NCI-H2081 treated with DMSO at 0.1 percent for 48 hours (cell line): ENCODE measurements at places on chromosomes 13 and 19.

DNA sequence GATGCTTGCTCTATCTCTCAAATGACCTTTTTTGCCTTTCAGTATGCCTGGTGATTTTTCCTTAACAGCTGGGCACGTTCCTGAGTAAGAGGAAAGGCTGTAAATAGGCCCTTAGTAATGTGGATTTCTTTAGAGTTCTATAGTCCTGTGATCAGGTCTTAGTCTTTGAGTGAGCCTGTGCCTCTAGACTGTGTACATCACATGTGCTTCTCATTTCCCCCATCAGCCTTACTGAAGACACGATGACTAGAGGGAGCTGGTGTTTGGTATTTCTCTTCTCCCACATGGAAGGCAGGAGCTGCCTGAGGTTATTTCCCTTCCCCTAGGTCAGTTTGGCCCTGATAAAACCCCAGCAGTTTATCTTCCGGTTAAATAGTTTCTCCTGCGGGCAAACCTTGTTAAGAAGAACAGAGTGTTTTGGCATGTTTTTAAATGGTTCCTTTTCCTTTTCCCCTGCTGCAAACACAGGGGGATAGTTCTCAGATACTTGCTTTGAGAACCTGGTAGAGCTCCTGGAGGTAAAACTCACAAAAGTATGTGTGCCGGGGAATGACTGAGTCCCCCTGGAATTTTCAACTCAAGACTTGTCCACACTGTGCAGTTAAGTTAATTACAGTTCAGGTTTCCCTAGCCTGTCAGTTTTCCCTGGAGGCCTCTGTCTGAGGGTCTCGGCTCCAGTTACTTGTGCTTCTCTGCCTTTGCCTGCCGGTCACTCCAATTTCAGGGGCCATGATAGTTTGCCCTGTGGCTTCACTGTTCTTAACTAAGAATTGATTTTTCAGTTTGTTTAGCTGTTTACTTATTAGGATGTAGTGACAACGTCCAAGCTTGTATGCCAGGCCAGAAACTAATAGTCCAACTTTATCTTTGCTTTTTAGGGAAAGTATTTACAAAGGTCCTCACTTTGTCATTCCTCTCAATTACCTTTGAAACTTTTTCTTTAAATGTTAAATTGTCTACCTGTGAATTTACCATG is 94.4 kb downstream of the URI1 start:
- no peak for DNase-seq

- no peak for DNase-seq
These were observed 22.4 kb upstream of the MATK start for GRCh38 chr19:3808420-3809143.

- DNase-seq: no peak
These were observed 2.5 kb downstream of the TMEM190 start for GRCh38 chr19:55379174-55379573.

DNA sequence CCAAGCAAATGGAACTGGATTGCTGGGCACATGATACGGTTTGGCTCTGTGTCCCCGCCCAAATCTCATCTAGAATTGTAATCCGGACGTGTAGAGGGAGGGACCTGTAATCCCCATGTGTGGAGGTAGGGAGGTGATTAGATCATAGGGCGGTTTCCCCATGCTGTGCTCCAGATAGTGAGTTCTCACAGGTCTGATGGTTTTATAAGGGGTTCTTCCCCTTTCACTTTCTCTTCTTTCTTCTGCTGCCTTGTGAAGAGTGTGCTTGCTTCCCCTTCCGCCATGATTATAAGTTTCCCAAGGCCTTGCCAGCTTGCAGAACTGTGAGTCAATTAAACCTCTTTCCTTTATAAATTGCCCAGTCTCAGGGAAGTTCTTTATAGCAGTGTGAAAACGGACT is 32.6 kb upstream of the MTIF3 start:
- no peak for DNase-seq

GRCh38 chr19:43984687-43985000 is 656 bp downstream of the ZNF155 start:
- no peak for DNase-seq

GRCh38 chr19:6100284-6100915 is 9.9 kb downstream of the RFX2 start:
- no peak for DNase-seq

DNA sequence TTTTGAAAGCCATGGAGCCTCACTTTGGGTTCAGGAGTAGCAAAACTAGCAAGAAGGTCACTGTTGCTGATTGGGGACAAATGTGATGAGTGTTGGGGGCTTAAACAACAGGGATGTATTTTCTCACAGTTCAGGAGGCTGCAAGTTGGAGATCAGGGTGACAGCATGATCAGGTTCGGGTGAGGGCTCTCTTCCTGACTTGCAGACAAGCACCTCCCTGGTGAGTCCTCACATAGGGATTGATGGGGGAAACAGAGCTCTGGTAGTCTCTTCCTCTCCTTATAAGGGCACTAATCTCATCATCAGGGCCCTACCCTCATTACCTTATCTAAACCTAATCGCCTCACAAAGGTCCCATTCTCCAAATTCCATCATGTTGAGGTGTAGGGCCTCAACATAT is 179.2 kb downstream of the TSHZ3 start:
- DNase-seq: no peak
